ENCODE measurements at places on chromosomes 7 and 10.

GRCh38 chr7:23628370-23628769 lies 31.2 kb downstream of the CCDC126 start:
- DNase-seq, result no peak

GRCh38 chr10:90889636-90890035 lies 17.9 kb downstream of the RPP30 start:
- DNase-seq, result no peak

GRCh38 chr7:1345796-1346755 lies 113.2 kb downstream of the MICALL2 start:
- DNase-seq, result no peak

- no peak for DNase-seq
Observed at GRCh38 chr10:132508581-132509443, 28.8 kb upstream of the INPP5A start.

- DNase-seq, result no peak
Observed at GRCh38 chr10:10796061-10796773, 221.5 kb upstream of the CELF2 start.

DNA sequence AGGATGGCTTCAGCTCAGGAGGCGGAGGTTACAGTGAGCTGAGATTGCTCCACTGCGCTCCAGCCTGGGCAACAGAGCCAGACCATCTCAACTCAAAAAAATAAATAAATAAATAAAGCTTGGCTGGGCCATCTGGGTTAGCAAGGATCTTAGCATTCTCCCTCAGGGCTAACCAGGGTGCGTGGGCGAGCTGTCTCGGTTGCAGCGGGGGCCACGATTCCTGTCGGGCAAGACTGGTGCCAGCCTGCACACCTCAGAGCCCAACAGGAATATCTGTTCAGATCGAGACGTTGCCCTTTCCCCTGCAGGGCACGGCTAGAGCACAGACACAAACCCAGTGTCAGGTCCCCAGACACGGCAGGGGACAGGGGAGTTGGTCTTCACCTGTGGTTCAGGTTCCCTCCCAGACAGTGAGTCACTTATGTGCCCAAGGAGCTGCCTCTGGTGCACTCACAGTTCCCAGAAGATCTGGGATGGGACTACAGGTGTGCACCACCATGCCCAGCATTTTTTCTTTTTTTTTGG lies 75.5 kb upstream of the GTF2I start:
- no peak for DNase-seq

- no peak for DNase-seq
Observed at GRCh38 chr7:43481902-43482678, 100.8 kb upstream of the STK17A start.

DNA sequence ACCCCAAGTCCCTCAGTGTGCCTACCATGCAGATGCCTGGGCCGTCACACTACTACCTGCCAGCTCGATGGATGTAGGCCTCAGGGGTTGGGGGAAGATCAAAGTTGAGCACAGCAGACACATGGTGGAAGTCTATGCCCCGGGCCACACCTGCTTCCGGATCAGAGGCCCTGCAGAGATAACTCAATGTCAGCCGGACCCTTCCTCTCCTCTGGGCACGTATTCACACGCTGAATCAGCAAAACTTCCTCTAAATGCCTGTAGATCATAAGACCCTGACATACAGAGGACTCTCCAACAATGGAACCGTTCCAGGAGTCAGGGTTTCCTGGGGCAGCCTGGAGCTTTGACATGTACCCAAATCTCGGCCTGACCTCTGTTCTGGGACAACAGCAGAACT lies 3.7 kb downstream of the DDX56 start:
- DNase-seq, result no peak

- no peak for DNase-seq
Observed at GRCh38 chr7:73984481-73985205, 43.3 kb upstream of the ELN start.

DNA sequence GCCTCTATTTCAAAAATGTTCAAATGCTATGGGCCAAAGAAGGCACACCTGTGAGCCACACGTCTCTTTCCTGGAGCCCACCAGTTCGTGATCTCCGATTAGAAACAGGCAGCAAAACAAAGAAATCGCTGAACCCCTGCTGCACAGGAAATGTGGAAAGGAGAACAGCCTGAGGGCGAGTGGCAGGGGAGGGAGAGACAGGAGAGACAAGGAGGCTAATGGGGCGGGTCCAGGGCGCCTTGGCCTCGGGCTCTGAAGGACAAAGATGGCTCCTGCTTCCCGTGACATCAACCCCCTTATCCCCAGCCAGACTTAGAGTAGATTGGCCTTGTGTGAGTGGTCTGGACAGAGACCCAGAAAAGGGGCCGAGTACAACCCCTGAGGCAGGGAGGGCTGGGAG lies 62.4 kb upstream of the DOCK1 start:
- DNase-seq, result no peak

DNA sequence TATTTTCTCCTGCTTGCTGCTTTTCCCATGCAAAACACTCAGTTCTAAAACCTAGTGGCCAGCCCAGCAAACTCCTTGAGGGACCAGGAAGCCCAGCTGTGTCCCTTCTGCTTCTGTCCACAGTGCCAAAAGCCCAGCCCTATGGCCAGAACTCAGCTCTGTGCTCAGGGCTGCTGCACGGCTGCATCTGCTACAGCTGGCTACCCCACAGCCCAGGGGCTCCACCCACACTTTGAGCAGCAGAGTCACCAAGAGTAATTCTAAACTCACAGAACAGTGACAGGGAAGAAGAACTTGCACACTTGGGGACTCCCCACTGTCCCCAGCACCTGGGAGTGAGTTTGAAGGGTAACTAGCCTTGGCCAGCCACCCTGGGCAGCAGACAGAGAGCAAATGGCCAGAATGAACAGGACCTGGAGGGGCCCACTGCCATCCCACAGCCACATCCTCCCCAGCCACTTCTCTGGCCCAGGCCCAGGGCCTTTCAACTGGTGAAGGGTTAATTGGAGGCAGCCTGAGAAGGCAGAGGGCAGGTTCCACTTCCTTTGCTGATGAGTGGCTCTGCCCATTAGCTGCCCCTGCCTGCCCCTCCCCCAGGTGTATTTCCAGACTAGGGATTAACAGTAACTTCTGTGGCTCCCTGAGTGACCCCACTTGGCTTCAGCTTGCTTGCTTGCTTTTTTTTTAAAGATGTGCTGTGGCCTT lies 28.1 kb upstream of the TRIM8 start:
- DNase-seq, result no peak

DNA sequence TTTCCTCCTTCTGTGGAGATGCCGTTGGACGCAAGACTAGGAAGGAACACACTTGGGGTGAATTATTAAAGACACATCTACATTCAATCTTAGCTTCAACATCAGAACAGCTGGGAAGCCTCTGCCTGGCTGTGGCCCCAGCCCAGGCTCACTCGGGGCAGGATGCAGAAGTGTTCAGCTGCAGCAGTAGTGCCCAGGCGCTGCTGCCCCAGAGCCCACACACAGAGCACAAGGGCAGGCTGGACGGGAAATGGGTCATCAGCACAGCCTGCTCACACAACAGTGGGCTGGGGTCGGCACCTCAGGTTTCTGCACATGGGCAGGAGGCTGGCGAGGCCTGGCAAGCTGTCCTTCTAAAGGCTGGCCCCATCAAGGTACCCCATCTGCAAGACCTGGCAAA lies 42.5 kb downstream of the NOD1 start:
- DNase-seq, result no peak

DNA sequence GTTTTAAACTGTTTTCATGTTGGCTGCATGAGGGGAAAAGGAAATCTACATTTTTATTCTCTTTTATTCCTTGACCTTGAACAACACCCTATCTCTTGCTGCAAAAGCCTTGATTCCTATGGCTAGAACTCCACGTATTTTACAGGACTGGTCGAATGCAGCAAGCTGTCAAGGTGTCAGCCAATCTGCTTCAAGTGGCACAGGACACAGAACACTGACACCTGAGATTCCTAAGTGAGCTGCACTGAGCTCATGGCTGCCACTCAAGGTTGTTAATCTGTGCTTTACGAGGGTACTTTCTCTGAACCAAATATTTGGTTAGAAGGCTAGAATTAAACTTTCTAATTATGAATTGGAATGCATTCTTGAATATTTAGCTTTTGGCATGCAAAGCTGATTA lies 349.7 kb upstream of the COBL start:
- no peak for DNase-seq

GRCh38 chr10:99631496-99631895 lies 11.3 kb upstream of the SLC25A28 start:
- DNase-seq, result no peak

DNA sequence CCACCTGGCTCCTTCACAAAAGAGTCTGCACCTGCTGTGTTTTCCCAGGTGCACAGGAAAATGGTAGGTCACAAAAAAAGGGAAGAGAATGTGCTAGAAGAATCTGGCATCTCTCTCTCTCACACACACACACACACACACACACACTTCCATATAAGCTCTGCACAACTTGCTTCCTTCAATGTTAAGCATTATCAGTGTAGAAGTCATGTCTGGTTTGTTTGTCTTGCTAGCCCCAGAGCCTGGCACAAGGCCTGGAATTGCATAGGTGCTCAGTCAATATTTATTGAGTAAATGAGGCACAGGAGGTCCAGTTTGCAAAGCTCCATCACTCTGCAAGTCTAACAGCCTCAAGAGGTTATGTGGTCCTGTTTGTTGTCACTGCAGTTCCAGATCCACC lies 867.3 kb upstream of the AUTS2 start:
- DNase-seq, result no peak

- DNase-seq, result no peak
Observed at GRCh38 chr7:87615197-87615596, 13.0 kb upstream of the RUNDC3B start.

DNA sequence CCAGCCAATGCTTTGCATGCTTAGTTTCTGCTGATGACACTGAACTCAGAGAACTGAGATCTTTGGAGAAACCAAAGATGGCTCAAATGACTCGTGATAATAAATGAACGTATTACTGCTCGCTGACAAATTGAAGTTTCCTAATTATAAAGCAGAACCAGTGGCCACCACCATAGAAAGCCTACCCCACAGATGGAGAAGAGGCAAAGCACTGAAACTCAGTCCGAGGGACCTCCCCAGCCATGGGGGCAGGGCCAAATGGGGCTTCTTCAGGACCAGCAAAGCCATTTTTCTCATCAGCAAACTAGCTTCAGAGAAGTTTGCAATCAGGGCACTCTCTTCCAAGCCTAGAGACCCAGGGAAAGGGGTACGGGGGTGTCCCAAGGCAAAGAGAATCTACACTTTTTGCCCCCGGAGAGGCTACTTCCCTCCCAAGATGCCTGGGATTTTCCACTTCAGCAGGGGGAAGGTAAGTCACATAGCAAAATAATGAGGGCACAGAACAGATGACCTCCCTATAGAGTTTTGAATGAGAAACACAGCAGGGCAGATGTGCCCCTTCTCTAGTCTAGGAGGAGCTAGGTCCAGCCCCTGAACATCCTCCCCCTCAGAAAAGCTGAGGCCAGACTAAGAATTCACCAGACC lies 4.3 kb upstream of the IL6 start:
- no peak for DNase-seq

DNA sequence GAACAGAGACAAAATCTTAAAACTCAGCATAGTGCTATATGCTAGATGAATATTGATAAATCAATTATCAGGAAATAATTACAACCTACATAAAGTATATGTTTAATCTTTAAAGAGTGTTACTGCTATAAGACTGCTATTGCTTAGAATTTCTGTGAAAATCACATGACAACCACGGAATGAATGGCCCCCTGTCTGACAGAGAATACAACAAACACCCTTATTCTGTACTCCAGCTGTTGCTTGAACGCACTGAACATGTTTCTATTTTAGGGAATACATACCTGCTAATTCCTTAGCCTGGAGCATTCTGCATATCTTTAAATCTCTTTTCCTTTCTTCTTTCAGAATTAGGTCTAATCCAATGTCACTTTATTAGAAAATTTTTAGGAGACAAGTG lies 452.4 kb upstream of the PHF14 start:
- DNase-seq, result no peak

- DNase-seq, result peak; percentile 26
Observed at GRCh38 chr10:89793649-89794254, 92.4 kb downstream of the KIF20B start.

DNA sequence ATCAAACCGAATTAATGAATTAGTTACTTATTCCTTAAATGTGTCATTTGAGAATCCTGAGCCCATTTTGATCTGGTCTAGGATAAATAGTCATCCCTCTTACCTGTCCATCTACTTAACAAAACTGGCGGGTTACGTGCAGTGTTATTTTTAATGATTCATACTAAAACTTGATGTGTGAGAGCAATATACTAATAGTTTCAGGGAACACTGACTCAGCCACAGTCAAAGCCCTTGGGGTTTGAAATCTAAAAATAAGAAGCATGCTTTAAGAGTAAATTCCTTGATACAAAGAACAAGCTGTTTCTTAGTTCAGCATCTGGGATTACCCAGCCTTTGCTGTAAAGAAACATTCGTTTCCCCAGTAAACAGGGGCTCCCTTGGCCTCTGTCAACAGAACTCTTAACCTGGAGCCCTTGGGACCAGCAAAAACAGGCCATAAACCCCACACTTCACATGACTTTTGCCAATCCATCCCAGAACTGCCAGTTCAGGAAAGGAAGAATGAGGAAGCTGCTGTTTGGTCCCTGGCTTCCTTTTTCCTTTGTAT lies 370.6 kb upstream of the IGFBP3 start:
- DNase-seq, result no peak

DNA sequence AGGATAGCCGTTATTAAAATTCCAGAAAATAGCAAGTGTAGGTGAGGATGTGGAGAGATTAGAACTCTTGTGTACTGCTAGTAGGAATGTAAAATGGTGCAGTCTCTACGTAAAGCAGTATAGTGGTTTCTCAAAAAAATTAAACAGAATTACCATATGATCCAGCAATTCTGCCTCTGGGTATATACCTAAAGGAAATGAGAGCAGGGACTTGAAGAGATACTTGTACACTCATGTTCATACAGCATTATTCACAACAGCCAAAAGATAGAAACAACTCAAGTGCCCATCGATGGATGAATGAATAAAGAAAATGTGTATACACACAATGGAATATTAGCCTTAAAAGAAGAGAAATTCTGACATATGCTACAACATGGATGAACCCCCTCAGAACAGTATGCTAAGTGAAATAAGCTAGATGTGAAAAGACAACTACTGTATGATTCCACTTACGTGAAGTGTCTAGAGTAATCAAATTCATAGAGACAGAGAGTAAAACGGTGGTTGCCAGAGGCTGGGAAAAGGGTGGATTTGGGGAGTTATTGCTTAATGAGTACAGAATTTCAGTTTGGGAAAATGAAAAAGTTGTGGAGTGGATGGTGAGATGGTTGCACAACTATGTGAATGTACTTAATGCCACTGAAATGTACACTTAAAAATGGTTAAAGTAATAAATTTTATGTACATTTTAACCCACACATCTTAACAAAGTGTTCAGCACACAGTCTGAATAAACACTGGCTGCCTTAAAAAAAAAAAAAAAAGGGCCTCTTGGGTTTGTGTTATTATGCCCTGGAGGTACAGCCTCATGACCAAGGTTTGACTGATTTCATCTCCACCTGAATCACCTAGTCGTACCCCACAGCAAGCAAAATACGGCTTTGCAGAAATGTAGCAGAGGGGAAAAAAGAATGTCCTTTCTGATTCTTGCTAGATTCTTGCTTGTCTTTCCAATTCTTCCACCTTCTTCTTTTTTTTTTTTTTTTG lies 26.2 kb downstream of the BUB3 start:
- no peak for DNase-seq

DNA sequence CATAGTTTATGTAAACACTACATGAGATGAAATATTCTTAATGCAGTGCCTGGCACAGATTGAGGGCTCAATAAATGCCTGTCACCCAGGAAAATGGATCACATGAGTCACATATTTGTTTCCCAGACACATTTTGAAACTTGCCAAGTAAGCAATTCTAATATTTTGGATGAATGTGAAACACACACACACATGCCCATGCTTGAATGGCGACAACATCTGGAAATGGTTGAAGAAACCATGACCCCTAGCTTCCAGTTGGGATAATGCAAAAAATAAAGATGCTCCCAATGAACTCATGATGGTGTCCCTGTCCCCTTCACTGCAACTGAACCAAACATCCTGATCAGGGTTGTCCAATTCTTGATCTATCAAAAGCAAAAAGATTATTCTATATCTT lies 797.3 kb downstream of the XPNPEP1 start:
- no peak for DNase-seq

All from activated T-cell treated with anti-CD3 and anti-CD28 coated beads, Interleukin-2, amount 50 U/mL, for 72 hours (primary cell).